ENCODE measurements at places on chromosomes 16 and 17. TPM values are rescaled to one million over a fixed set of nuclear protein-coding genes. Genes with fewer than 3 reads are reported as not detected.

GRCh38 chr17:73549841-73550430, 94.3 kb downstream of the SDK2 start:
- no peaks in the 10 kb centered on the region for H3K27me3 ChIP-seq
- no peak for DNase-seq
- no peaks in the 10 kb centered on the region for H3K4me1 ChIP-seq
- H3K36me3 ChIP-seq, result no peaks in the 10 kb centered on the region
- H3K4me3 ChIP-seq, result no peak overlapping the region
- H3K27ac ChIP-seq, result no peak overlapping the region

- no peaks in the 10 kb centered on the region for H3K36me3 ChIP-seq
- DNase-seq, result no peak
- no peak overlapping the region for H3K4me3 ChIP-seq
These were observed 73.3 kb upstream of the IRX6 start for GRCh38 chr16:55250701-55251100.

- no peaks in the 10 kb centered on the region for H3K36me3 ChIP-seq
- no peak overlapping the region for H3K4me3 ChIP-seq
- DNase-seq, result no peak
These were observed 96.6 kb upstream of the SMIM36 start for GRCh38 chr17:55607731-55608341.

ERN1 gene
- 14.7 TPM for total RNA-seq

KRT36 gene
- not detected for total RNA-seq

PRAC2 gene
- not detected for total RNA-seq

FBF1 gene
- total RNA-seq, result 8.9 TPM

TSPAN10 gene
- total RNA-seq, result 0.91 TPM

Measured in endothelial cell of umbilical vein (primary cell).